ENCODE measurements at places on chromosomes 16 and 17. TPM values are rescaled to one million over a fixed set of nuclear protein-coding genes. Genes with fewer than 3 reads are reported as not detected.
A peak's percentile ranks its signal among the peaks of the same experiment; 100 is the strongest.

- no peak for DNase-seq
Measured at GRCh38 chr17:60436676-60437075, 14.4 kb downstream of the CHCT1 start.

KIF18B gene
- polyA plus RNA-seq, result 8.7 TPM

GRCh38 chr16:53817117-53817755, 113.3 kb downstream of the FTO start:
- DNase-seq, result peak; percentile 80

CEMP1 gene
- not detected for polyA plus RNA-seq

DNA sequence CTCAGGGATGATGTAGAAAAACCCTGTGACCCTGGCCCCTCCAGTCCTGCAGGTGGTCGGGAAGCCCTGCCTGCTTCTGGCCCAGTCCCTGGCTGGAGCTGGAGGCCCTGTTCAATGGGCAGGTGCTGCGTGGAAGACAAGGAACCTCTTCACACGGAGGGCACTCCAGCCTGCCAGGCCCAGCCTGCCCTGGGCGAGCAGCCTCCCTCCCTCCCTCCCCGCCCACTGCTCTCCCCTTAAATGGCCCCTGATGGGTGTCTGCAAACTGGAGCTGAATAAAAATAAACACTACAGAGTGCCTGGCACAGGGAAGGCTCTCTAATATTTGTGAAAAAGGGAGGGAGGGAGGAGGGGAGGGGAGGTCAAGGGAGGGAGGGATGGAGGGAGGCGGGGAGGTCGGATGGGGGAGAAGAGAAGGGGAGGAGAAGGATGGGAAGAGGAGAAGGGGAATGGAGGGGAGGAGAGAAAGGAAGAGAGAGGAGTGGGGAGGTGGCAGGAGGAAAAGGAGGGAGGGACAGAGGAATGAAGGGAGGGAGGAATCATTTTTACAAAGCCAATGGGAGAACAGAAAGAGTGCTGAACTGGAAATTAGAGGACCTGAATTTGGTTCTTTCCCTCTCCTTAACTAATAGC, 222.8 kb upstream of the TNRC6C start:
- DNase-seq, result no peak

DNA sequence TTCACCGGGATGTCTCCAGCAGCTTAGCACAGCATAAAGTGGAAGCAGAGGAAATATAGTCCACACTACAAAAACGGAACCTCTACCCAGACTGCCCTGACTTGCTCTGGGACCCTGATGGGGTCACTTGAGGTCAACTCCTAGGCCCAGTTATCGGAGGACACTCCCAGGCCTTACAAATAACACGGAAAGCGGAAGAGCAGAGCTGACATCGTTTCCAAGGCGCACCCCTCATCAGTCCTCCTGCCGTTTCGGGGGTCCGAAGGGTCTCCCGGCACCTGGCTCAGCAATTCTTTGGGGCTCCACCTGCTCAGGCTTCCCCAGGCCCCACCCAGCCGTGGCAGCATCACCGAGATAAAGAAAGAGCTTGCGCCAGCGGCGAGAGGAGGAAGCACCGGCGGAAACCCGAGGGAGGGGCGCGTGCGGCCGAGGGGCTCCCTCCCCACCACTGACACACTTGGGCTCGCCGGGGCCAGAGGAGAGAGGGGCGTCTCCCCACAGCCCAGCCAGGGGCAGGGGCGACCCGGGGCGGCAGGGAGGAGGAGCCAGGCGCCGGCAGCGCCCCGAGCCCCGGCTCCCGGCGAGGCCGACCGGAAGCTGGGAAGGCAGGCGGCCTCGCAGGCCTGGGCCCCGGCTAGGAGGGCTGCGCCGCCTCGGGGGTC, 727 bp downstream of the CORO7 start:
- no peak for DNase-seq

Data from foreskin keratinocyte (primary cell).